ENCODE measurements at places on chromosomes 12 and 14. TPM values are rescaled to one million over a fixed set of nuclear protein-coding genes. Genes with fewer than 3 reads are reported as not detected.

Gene SOAT2
- total RNA-seq, result not detected

Gene RHEBL1
- 2.3 TPM for total RNA-seq

DNA sequence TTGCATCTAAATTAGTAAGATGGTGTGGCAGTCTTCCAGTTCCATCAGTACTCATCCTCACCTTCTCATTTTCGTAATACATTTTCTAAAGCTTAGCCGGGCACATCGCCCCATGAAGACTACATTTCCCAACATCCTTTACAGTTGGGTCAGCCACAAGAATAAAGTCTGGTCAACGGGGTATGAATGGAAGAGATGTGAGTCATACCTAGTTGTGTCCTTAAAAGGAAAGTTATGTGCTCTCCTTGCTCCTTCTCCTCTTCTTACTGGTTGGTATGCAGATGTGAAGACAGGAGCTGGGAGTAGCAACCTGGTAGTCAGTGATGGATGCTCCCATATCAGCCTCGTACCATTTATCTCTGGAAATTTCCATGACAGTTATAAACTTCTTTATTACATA is 35.9 kb upstream of the EGLN3 start:
- peaks cover 5% of the 10 kb centered on the region for H3K27me3 ChIP-seq
- DNase-seq, result no peak
- no peak overlapping the region for H3K27ac ChIP-seq
- H3K36me3 ChIP-seq, result no peaks in the 10 kb centered on the region
- H3K4me1 ChIP-seq, result peaks cover 6% of the 10 kb centered on the region
- no peak overlapping the region for H3K4me3 ChIP-seq

DNA sequence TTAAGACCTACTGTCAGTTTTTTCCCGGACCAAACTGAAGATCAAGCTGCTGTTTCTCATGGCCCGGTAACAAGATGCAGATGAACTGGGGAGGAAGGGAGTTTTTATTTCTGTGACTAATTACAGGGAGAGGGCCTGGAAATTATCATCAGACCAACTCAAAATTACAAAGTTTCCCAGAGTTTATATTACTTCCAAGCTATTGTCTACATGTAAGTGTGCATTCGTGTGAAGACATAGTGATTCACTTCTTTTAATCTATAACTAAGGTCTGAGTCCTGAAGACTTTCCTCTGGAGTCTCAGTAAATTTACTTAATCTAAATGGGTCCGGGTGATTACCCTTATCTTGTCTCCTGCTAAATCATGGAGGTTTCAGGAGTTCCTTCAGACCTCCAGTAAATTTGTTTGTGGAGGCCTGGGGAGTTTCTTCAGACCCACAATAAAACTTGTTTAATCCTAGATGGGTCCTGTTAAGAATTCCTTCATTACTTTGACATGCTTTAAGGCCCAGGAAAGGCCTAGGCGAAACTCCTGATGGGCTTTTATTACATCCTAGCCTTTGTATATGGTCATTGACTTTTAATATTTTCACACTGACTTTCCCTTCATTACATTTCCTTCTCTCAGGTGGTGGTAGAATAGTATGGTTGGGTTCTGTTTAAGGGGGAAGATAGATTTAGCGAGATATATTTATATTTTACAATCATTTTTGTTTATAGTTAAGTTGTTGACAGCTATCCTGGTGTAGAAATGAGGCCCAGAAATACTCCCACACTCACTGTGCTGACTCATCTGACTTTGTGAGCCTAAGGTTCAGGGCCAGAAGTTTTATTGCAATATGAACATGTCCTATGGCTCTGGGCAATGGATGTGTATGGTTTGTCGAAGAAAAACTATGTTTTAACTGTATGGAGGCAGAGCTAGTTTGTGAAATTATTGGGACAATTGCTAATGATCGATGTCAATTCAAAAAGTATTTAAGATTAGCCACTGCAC is 627.0 kb upstream of the FBXO33 start:
- no peak overlapping the region for H3K27ac ChIP-seq
- no peak for DNase-seq
- no peaks in the 10 kb centered on the region for H3K27me3 ChIP-seq
- H3K36me3 ChIP-seq, result no peaks in the 10 kb centered on the region

GRCh38 chr12:67911789-67912188 is 77.5 kb upstream of the IFNG-AS1 start:
- H3K36me3 ChIP-seq, result no peaks in the 10 kb centered on the region
- H3K27ac ChIP-seq, result no peak overlapping the region
- H3K27me3 ChIP-seq, result peaks cover 1% of the 10 kb centered on the region
- no peak for DNase-seq
- H3K4me1 ChIP-seq, result no peaks in the 10 kb centered on the region

DNA sequence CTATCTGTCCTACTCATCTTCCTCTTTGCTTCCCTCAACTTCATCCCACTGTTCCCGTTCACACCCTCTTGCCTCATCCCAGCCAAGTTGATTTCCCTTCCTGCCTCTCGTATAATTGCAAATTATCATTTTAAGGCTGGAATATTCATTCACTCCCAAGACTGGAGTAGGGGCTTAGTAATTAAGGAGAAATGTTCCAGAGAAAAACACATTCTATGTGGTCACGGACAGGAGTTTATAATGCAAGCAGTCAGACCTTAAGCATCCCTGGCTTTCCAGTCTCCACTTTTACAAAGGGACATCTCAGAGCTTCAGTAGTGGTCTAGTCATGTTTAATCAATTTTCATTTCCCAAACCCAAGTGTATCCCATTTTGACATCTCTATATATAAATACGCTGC is 54.9 kb downstream of the TMEM132D start:
- H3K4me1 ChIP-seq, result peaks cover 13% of the 10 kb centered on the region
- no peaks in the 10 kb centered on the region for H3K27me3 ChIP-seq
- H3K27ac ChIP-seq, result no peak overlapping the region
- H3K36me3 ChIP-seq, result peaks cover 9% of the 10 kb centered on the region
- H3K4me3 ChIP-seq, result no peak overlapping the region
- no peak for DNase-seq

DNA sequence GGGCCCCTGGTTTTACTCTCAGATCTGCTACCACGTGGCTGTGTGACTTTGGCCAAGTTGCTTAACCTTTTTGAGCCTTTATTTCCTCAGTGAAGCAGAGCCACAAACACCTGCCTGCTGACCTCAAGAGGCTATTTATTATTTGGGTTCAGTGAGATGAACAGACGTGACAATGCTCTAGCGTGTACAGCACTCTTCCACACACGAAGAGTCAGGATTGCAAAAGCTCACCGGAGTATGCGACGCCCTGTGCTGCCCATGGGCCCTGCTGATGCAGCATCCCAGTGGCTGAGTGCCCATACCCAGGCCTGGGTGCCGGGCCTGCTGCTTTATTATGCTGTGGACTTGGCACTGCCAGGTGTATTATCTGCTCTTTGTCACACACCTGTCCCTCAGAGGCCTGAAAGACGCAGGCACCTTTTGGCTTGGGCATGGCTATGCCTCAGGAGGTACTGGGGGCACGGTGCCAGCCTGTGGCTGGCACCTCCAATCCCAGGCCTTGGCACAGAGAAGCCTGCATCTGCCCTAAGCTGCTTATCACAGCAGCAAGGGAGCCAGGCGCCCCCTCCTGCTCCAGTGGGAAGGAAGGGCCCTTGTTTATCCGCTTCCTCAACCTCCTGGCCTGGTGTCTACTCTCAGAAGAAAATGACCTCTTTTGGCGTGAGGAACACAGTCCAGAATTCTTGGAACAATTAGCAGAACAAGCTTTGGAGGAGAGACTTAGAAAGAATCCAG is 22.3 kb upstream of the TC2N start:
- no peak for DNase-seq
- no peaks in the 10 kb centered on the region for H3K4me1 ChIP-seq
- H3K36me3 ChIP-seq, result no peaks in the 10 kb centered on the region
- peaks cover 3% of the 10 kb centered on the region for H3K27me3 ChIP-seq

DNA sequence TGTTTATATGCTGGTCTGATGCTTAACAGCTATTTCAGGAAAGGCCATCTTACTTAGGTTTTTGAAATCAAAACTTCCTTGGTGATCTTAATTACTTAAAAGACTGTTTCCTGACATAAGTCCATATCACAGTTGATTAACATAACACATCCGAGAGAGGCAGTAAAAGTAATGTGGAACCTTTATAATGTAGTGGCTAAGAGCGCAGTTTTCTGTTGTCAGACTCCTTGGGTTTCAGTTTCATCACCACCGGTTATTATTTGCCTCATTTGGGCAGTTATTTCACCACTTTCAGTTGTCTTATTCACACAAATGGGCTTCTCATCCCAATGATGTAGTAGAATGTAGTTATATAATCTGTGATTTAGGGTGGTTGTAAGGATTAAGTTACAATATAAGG is 30.9 kb downstream of the TBC1D15 start:
- H3K27me3 ChIP-seq, result no peaks in the 10 kb centered on the region
- DNase-seq, result no peak
- no peak overlapping the region for H3K4me3 ChIP-seq
- no peak overlapping the region for H3K27ac ChIP-seq

DNA sequence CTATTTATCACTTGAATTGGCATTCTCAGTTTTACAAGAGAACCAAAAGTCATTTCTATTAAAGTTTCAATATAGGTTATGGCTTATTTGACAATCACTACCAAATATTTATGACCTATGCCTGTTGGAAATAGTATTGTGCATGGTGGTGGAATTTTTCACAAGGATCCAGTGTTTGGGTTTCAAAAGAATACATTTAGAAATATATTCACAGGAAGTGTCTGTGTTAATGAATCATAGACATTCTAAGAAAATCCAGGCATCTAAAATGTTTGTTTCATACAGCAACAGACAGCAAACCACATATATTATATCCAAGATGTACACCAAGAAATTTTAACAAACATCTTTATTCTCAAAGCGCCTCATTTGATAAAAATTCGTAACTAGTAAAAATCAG is 92.7 kb downstream of the MED13L start:
- H3K27ac ChIP-seq, result no peak overlapping the region
- peaks cover 3% of the 10 kb centered on the region for H3K27me3 ChIP-seq
- DNase-seq, result no peak
- no peaks in the 10 kb centered on the region for H3K36me3 ChIP-seq
- no peak overlapping the region for H3K4me3 ChIP-seq
